Osteocyte (in vitro differentiated cells): ENCODE measurements at places on chromosomes 6 and 20.

- H3K27ac ChIP-seq, result no peak overlapping the region
- H3K4me3 ChIP-seq, result no peak overlapping the region
- H3K27me3 ChIP-seq, result peaks cover 6% of the 10 kb centered on the region
- H3K4me1 ChIP-seq, result peaks cover 29% of the 10 kb centered on the region
- DNase-seq, result no peak
- peaks cover 10% of the 10 kb centered on the region for H3K36me3 ChIP-seq
Measured at GRCh38 chr6:71421611-71422010, 133.0 kb downstream of the OGFRL1 start.

- DNase-seq, result no peak
- peaks cover 56% of the 10 kb centered on the region for H3K27me3 ChIP-seq
- H3K4me3 ChIP-seq, result no peak overlapping the region
- H3K4me1 ChIP-seq, result no peaks in the 10 kb centered on the region
- H3K36me3 ChIP-seq, result no peaks in the 10 kb centered on the region
Measured at GRCh38 chr6:33888664-33889200, 84.9 kb upstream of the MLN start.

DNA sequence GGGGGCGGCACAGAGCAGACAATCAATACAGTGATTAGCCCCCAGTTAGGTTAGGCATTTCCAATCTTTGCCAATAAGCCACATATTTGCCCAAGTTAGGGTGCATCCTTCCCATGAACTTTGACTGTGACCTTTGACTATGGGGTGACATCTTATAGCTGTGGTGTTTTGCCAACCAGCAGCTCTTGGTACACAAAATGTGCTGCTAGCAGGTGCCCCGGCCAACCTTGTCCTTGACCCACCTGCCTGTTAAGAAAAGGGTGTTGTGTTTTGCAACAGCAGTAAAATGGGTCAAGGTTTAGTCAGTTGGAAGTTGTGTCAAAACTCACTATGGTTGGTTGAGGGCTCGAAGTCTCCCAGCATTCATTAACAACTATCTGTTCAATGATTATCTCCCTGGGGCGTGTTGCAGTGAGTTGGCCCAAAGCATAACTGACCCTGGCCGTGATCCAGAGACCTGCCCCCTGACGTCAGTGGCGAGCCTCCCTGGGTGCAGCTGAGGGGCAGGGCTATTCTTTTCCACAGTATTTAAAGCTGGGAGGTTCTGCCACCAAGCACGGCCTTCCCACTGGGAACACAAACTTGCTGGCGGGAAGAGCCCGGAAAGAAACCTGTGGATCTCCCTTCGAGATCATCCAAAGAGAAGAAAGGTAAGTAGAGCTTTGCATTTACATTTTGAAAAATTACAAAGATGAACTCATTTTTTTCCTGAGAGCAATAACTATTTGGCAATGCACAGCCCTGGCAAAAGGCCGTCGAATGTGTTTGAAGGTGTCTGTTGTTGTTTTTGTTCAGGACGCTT lies at the start of gene PCK1:
Gene PCK1, plus strand, starts transcription at position 557 of the 802 bp plus-strand sequence. CDS start 302 bp downstream, outside the sequence.
- no peaks in the 10 kb centered on the region for H3K4me1 ChIP-seq
- no peaks in the 10 kb centered on the region for H3K36me3 ChIP-seq
- DNase-seq, result no peak
- H3K27ac ChIP-seq, result no peak within 1 kb of the TSS
- H3K27me3 ChIP-seq, result peaks cover 53% of the 10 kb centered on the region
- H3K4me3 ChIP-seq, result no peak within 1 kb of the TSS

GRCh38 chr20:58693226-58694006 lies 816 bp downstream of the NPEPL1 start:
- no peak overlapping the region for H3K27ac ChIP-seq
- H3K4me3 ChIP-seq, result no peak overlapping the region
- H3K27me3 ChIP-seq, result no peaks in the 10 kb centered on the region

- no peak overlapping the region for H3K27ac ChIP-seq
- peaks cover 4% of the 10 kb centered on the region for H3K27me3 ChIP-seq
- no peak for DNase-seq
- no peak overlapping the region for H3K4me3 ChIP-seq
- peaks cover 8% of the 10 kb centered on the region for H3K4me1 ChIP-seq
Measured at GRCh38 chr20:54267483-54268003, 59.7 kb downstream of the PFDN4 start.

DNA sequence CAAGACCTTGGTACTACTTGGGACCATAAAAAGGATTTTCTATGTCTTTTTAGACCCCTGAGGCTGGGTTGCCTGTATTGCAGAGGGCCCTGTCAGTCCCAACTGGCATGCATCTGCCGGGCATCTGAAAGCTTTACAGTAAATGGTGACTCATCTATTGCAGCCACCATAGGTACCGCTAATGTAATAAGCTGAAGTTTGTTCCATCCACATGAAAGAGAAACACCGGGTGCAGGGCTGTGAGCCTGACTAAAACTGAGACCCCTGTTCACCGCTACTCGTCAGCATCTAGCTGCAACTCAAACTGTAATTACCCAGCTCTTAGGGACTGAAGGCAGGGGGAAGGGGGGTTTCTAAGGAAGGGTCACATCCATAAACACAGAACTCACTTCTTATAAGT lies 49.5 kb downstream of the TRERF1 start:
- H3K4me1 ChIP-seq, result peaks cover 43% of the 10 kb centered on the region
- no peak overlapping the region for H3K27ac ChIP-seq
- H3K27me3 ChIP-seq, result no peaks in the 10 kb centered on the region
- no peak overlapping the region for H3K4me3 ChIP-seq

- DNase-seq, result no peak
- H3K36me3 ChIP-seq, result no peaks in the 10 kb centered on the region
- H3K4me1 ChIP-seq, result no peaks in the 10 kb centered on the region
Measured at GRCh38 chr6:87118054-87118453, 23.1 kb upstream of the CGA start.

- H3K27ac ChIP-seq, result no peak overlapping the region
- peaks cover 4% of the 10 kb centered on the region for H3K27me3 ChIP-seq
- no peaks in the 10 kb centered on the region for H3K36me3 ChIP-seq
- no peak for DNase-seq
Measured at GRCh38 chr6:68754681-68755213, 119.7 kb downstream of the ADGRB3 start.

DNA sequence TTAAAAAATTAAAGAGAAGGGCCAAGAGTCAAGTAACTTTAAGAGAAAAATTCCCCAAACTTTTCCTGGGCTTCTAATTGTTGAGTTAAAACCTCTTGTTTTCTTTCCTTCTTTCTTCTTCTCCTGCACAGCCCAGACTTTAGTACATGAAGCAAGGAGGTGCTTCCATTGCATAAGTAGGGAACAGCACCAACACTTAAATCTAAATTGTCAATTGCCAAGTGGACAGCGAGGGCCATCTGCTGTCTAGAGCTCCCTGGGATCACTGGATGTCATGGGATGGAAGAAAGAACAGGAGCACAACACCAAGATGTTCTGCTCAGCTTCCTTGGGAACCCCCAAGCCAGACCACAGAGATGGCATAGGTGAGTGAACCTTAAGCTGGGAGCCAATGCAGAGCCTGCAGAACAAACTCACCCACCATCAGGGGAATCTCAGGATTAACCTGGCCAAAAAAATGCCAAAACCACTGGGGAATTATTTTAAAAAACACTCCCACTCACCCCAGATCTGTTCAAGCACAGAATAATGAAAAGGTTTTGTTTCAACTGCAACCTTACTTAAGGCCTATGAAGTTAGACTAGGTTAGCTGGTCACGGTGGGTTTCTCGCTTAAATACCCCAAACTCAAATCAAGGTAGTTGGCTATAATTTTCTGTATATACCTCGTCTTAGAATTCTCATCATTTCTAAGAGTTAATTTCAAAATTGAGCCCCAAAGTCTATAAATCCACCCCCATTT lies 67.8 kb downstream of the TNFRSF21 start:
- H3K4me3 ChIP-seq, result no peak overlapping the region
- no peaks in the 10 kb centered on the region for H3K27me3 ChIP-seq
- no peaks in the 10 kb centered on the region for H3K36me3 ChIP-seq
- H3K4me1 ChIP-seq, result peaks cover 5% of the 10 kb centered on the region
- DNase-seq, result no peak

- no peaks in the 10 kb centered on the region for H3K27me3 ChIP-seq
- H3K4me1 ChIP-seq, result peaks cover 14% of the 10 kb centered on the region
- no peak for DNase-seq
- peaks cover 7% of the 10 kb centered on the region for H3K36me3 ChIP-seq
Measured at GRCh38 chr6:150844371-150844770, 21.1 kb upstream of the MTHFD1L start.
